ENCODE measurements at places on chromosomes 16 and 17.

DNA sequence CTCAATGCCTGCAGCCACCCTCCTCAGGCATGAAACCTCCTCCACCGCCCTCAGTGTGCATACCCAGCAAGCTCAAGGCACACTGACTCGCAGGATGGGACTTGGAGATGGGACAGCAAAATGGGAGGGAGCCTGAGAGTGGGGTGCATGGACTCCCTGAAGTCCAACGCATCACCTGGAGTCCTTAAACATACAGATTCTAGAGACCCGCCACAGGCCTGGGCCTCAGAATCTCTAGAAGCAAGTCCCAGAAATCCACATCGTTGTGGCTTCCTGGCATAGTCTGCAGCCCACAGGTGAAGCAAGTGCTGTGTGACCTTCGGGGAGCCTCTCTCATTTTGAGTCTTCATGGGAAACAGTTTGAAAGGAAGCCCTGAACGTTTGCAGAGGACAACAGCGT is 3.6 kb upstream of the TBX21 start:
- peak; percentile 21 for DNase-seq

- no peak for DNase-seq
These were observed 44.9 kb downstream of the SLC47A1 start for GRCh38 chr17:19578545-19578944.

DNA sequence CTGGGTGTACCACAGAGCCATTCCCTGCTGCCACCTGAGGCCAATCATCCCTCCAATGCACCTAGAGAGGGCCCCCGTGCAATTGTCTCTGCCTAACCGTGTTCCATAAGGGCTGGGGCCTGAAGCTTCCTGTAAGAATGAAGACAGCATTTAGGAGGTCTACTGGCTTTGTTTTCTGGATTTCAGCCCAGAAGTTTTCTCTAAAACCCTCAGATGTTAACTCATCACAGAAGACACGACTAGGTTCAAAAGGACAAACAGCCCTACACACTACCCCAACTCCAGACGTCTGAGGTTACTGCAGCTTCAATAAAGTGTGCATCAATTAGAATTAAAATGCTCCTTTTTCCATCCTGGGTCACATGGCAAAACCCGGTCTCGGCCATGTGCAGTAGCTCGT is 10.8 kb upstream of the DRG2 start:
- DNase-seq = no peak

DNA sequence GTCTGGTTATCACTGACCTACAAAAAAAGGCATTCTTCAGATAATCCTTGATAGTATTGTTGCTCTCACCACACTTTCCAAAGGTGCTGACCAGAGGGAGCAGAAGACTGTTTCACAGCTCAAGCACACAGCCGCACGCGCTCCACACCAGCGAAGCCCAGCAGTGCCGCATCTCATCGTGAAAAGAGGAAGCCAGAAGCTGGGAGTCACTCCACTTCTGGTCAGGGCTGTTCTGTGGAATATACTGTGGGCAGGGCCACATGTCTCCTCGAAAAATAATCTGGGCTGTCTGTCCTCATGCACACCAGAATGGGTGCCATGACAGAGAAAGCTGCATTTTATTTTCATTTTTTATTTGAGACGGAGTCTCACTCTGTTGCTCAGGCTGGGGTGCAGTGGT is 7.3 kb upstream of the PRSS36 start:
- DNase-seq = no peak

DNA sequence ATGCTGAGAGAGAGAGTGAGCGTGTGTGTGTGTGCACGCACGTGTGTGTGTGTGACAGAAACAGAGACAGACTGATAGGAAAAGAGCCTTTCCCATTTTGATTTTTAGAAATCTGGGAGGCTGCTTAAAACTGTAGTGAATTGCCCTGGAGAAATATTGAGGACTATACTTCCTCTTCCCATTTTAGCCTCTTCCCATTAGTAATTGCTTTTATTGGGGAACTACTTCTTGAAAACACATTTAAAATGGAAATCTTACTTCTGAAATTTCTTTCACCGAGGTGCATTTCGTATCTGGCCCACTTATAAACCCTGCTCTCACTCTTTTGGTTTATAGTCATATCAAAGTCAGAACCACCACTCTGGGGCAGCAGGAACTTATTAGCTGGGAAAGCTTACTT is 47.1 kb downstream of the NUP93 start:
- no peak for DNase-seq

GRCh38 chr17:38534498-38534885 is 71.3 kb downstream of the SRCIN1 start:
- DNase-seq = no peak

- no peak for DNase-seq
These were observed 186.2 kb upstream of the WSCD1 start for GRCh38 chr17:5883775-5884665.

- DNase-seq = no peak
These were observed 22.6 kb downstream of the COG1 start for GRCh38 chr17:73215447-73215846.

- DNase-seq = peak; percentile 48
These were observed 13.2 kb downstream of the CHCT1 start for GRCh38 chr17:60435244-60436167.

- DNase-seq = no peak
These were observed 35.1 kb upstream of the MGAT5B start for GRCh38 chr17:76833034-76833644.

DNA sequence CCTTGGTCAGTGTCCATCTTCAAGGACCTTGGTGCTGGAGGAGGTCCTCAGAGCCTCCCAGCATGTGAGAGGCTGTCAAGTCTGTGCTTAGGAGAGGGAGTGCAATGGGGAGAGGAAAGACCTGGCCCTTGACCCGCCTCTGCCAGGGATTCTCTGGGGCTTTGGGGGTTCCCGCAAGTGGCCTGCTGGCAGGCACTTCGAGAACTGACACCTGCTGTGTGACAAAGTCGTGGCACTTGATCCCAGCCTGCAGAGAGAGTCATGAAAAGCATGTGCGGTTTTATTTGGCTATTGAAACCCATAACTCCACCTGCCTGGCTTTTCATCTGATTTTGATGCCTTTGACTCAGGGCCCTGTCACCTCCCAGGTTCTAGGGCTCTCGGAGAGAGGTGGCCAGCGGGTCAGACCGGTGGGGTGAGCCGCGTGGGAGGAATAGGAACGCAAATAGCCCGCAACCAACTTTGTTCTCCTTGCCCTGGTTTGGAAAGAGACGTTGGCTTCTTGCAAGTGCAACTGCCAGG is 42.8 kb upstream of the GSE1 start:
- DNase-seq = peak; percentile 66

DNA sequence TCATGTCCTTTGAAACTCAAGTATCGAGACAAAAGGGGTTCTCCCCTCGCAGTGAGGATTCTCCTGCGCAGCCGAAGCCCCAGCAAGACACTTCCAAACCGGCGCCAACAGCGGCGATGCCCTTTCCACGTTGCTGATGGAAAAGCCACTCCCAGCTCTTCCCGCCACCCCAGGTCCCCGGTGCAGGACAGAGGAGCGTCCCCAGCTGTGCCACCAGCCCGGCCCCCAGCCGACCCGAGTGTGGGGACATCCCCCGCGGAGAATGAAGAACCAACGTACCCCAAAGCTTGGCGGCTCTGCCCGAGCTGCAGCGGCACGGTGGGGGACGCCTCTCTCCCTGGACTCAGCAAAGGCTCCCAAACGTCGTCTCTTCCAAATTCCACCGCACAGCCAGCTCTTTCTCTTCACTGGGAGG is 573 bp downstream of the CHST6 start:
- no peak for DNase-seq

DNA sequence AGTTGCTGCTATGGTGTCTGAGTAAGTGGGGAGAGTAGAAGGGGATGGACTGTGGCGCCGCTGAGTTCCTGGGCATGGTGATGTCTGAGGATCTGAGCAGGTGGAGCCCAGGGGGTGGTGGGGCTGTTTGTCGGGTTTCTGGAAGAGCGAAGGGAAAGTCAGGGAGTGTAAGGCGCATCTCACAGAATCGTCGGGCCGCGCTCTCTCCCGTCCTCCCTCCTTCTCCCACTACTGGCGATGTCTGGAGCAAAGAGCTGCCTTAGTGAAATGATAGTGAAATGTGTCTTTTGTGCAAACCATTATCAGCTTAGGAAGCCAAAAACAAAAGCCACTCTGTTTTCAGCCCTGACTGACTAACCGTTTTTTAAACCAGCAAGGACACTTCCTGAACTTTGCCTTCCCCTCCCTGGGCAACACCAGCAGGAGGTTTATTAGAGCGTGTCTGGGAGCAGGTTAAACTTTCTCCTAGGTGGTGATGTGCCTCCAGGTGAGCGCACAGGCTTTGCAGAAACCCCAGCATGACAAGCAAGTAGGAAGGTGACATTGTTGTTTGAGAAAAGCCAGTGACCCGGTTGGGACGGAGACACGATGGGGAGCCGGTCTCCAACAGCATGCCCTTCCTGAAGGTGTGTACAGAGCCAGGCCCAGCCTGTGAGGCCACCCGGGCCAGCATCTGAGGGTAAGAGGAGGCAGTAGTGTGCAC is 49.1 kb downstream of the RAB11FIP3 start:
- DNase-seq = no peak

DNA sequence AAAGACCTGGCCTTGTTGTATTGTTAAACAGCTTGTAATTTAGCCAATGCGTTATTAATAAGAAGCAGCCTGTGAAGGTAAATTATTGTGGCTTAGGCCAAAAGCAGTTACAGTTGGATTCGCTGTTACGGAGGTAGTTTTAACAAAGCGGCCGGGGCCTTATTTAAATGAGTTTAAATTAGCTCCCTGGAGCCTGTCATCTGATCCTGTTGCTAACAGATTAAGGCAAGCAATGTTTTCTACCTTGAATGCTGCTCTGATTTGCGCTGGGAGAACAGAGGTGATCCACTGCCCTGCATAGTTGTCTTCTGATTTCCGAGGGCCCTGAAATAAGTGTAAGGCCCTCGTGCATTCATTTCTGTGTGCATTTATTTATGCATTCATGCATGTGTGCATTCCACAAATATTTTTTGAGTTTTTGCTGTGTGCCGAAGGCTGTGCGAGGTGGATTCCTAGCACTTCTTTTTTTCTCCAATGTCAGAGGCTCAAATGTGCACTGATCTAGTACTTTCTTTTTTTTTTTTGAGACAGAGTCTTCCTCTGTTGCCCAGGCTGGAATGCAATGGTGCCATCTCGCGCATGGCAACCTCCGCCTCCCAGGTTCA is 10.9 kb downstream of the SEC14L5 start:
- DNase-seq = no peak

DNA sequence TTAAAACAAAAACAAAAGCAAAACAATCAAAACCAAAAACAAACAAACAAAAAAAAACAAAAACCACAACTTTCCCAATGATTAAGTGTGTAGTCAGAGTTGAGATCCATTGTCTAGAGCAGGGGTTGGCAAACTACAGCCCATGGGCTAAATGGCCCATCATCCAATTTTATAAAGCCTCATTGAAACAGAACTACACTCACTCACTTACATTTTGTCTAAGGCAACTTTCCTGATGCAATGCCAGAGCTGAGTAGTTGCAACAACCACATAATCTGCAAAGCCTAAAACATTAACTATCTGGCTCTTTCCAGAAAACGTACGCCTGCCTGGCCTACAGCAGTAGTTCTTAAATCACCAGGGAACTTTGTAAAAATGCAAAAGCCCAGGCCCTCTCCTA is 124.1 kb downstream of the SOX9 start:
- DNase-seq = no peak

DNA sequence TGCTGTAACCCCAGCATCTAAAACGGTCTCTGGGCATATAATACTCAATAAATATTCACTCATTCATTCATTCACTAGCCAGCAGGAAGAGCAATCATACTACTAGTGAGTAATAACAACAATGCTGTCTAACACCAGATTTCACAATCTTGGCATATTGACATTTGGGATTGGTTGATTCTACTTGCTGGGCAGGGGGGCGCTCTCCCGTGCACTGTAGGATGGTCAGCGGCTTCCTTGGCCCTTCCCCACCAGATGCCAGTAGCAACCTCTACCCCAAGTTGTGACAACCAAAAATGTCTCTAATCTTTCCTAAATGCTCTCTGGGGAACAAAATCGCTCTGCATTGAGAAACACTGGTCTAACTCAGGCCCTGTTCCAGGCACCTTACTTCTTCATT is 20.7 kb downstream of the WFDC1 start:
- DNase-seq = no peak

- no peak for DNase-seq
These were observed 2.1 kb upstream of the CA4 start for GRCh38 chr17:60147553-60148223.

DNA sequence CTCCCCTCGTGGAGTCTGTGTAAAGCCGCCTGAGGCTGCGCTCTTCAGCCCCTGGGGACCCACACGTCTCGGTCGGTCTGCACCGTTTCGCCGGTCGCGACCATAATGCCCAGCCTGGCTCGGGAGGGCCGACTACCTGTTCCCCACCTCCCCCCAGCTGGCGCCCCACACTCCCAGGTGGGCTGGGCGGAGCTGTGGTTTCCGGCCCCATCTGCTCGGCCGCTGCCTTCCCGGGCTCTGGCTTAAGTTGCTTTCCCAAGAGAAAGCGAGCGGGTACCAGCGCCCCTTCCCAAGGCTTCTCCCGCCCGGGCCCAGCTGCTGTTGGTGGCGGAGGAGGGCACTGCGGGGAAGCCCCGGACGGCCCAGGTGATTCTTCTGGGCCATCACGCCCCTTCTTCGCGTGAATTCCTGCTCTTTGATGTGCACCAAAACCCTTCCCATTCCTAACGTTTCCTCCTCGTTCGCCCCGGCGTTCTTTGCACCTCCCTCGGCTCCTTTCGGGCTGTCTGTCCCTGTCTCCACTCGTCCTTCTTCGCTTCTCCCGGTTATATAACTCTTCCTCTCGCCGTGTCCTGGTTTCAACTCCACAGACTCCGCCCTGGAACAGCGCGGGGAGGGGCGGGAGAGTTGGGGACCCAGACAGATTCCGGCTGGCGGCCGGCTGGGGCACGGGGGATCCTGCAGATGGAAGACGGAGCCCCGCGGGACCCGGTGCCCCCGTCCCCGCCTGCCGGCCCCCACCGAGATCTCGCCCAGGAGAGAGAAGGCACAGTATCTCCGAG is 2.0 kb downstream of the KDM6B start:
- DNase-seq = no peak

DNA sequence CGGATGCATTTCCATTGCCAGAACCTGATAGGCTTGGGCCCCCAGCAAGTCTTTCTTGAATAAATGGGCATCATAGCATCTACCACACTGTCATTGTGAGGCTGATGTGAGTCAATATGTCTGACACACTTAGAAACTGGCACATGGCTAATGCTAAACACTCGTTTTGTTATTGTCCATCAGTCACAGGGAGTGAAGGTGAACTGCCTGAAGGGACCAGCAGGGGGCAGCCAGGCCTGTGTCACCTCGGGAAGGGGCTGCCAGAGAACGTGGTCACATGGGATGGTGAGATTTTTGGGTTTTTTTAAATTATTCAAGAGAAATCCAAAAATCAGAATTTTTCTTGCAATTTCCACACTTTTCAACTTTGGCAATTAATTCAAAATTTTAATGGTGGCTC is 831 bp upstream of the RCVRN start:
- DNase-seq = peak; percentile 18
